ENCODE measurements at places on chromosomes 5 and 9.

DNA sequence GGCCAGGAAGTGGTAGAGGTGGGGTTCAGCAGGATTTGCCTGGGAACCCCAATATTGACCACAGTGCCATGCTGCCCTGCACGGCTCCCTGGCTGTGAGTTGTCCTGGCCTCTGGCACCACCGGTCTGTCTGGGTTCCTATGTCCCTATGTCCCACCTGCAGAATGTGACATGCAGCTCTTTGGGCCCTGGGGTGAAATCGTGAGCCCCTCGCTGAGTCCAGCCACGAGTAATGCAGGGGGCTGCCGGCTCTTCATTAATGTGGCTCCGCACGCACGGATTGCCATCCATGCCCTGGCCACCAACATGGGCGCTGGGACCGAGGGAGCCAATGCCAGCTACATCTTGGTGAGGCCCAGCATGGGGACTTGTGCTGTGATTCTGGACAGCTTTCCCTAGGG is 2.0 kb upstream of the CACFD1 start:
- DNase-seq, result no peak

GRCh38 chr5:72194846-72195245 is 87.6 kb downstream of the MAP1B start:
- DNase-seq, result no peak

DNA sequence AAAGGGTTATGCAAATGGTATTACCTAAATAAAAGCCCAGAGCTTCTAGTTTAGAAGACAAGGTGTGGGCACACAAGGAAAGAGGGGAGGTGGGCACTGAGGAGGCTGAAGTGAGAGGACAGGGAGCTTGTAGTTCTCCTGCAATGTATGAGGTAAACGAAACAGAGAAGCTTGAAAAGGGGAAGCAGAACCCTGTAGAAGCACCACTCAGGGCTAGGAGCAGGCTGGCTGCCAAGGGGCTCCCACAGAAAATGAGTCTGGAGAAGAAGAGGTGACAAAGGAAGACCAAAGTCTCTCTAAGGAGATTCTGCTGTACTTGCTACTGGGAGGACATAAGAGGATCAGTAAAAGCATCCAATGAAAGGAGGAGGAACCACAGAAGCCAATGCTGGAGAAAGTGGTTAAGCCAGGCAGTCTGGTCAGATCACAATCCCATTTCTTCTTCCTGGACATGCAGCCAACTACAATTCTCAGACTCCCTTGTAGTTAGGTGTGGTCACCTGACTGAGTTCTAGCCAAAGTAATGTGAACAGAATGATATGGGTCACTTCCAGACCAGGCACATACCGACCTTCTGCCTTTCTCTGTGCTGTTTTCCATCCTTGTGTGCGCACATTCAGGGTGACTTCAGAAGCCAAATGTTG is 174.5 kb upstream of the MAP3K1 start:
- DNase-seq, result no peak

DNA sequence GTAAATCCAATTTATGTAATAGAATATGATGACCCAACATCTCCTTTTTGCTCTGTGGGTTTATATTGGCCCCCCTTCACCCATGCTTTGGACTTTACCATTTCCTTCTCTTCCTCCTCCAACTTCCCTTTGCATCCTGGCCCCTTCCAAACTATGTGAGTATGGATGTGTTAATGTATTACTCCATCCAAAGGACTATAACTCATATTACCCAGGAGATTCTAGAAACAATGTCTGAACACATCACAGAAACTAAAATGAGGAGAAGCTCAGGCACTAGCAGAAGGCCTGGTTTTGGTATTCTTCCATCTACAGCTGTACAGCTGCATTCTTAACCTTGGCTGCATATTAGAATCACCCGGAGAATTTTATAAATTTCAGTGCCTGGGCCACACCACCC is 110.7 kb downstream of the PDE4D start:
- DNase-seq, result no peak

GRCh38 chr9:31542384-31543055 is 841.9 kb upstream of the ACO1 start:
- peak; percentile 26 for DNase-seq

DNA sequence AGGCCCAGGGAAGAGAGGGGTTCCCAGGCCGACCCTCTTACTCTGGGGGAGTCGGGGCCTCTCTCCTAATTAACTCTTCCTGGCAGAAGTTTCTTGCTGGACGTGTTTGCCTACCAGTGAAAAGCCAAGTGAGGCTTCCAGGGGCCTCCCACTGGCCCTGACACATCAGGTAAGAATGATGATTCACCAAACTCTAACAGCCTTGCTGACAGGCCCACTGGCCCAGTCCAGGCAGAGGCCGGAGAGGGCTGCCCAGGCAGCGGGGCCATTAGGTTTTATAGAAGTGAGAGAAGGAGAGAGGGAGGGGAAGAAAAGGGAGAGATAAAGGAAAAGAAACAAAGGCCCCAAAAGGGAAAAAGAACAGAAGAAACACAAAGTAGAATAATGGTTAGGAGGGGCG is 50.8 kb upstream of the FOXE1 start:
- no peak for DNase-seq

DNA sequence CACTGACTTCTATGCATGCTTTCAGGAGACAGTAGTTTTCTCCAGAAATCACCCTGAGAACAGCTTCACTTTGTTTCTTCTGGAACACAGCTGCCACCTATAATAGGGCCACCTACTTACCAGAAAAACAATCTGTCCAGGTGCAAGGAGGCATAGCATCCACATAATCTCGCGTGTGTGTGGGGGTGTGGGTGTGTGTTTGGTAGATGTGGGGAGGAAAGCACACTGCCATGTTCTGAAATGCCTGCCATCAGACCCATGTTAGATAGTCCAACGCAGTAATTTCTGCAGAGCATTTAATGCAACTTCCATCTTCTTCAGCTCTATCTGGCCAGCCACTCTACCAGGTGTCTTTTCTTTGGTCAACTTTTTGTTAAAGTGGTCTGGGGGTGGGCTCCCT is 102.9 kb downstream of the ACER2 start:
- no peak for DNase-seq

DNA sequence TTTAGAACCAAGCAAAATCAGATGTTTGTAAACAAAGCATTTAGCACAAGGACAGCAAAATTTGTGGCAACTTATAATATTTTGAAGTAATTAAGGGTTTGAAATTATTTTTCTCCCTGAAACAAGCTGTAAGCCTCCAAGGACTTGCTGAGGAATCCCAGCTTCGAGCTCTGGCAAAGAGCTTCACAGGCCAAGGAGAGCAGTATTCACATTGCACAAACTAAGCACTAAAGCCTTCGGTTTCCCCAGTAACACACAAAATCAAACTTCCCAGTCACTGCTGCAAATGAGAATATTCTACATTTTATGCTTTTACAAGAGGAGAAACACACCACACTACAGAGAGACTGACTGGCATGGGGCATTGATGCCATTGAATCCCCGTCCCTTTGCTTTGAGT is 101.9 kb downstream of the WDR41 start:
- no peak for DNase-seq

GRCh38 chr5:151048526-151048925 is 28.1 kb downstream of the GPX3 start:
- no peak for DNase-seq

GRCh38 chr9:79912318-79913070 is 340.7 kb downstream of the TLE4 start:
- DNase-seq, result peak; percentile 39

GRCh38 chr5:36491856-36492255 is 114.5 kb upstream of the SLC1A3 start:
- DNase-seq, result no peak

GRCh38 chr9:19424176-19424779 is 15.5 kb downstream of the ACER2 start:
- no peak for DNase-seq

DNA sequence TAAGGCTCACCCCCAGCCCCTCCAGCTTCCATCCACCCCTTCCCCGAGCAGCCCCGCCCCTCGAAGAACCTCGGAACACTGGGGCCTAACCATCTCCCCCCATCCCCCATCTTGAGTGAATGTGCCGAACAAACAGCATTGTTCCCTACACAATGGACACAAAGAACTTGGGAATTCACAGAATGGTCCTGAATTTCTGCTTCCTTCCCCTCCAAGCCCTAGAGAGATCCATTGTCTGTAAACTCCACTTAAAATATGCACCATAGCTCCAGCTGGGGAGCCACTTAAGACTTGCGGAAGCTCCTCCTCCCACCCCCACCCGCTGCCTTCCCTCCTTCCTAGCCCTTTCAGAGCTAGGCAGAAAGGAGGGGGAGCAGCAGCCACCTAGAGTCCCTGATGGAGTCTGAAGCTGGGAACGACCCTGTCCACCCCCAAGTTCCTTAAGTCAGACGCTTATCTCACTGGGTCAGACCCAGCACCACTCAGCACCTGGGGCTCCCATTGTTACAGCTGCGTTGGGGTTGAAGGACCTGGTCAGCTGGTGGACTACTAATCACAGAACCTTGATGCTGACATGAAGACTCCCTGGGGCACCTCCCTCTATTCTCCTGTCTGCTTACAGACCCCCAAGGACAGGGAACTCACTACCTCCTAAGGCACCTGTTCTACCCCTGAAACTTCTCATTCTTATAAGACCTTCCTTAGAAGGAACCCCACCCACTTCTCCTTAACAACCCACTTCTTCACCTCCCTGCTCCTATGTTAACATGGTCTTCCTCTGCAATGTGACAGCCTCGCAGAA is 61.4 kb downstream of the PCDH1 start:
- DNase-seq, result no peak

- DNase-seq, result no peak
These were observed 250.7 kb upstream of the PTPRD start for GRCh38 chr9:10863476-10863875.

DNA sequence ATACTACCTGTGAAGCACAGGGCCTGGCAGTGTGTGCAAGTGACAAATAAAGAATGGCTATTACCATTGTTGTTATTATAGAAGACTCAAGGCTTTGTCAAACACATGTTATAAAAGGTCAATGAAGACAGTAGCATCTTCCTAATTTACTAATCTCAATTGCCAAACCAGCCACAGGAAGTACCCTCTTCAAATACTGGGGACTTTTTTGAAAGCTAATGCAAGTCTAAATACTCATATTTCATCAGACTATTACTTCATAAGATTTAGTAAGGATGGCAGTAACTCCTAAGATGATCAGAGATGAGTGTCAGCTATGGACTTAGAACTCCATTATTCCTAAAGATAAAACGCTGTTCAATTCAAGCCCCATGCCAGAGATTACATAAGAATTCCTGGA is 43.0 kb downstream of the GNAQ start:
- DNase-seq, result no peak

GRCh38 chr5:152593388-152593787 is 188.3 kb upstream of the NMUR2 start:
- DNase-seq, result no peak

DNA sequence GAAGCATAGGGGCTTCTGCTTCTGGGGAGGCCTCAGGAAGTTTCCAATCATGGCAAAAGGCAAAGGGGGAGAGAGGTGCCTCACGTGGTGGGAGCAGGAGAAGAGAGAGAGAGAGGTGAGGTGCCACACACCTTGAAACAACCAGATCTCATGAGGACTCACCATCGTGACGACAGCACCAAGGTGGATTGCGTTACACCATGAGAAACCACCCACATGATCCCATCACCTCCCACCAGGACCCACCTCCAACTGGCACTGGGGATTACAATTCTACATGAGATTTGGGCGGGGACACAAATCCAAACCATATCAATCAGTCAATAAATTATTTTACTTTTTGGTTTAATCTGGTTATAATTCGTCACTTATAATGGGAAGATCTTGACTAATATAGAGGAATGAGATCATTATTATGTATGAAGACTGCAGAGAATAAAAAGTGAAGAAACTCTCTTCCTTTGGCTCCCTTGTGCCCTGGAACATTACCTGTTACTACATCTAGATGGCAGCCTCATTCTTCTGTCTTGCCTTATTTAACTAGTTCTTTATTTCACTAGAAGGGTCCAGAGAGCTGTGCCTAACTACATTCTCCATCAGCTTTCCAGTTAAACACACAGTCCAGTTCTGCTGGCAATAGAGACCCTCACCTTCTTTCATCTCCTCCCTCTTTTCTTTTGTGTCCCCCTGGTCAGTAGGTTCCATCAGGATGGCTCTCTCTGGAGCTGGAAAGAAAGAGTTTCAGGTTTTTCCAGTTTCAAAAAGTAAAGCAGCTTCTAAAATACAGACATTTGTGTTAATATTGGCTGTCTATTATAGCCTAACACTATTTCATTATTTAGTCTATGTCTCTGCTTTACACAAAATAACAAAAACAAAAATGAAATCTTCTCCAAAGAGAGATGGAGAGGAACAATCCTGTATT is 21.7 kb upstream of the SPINK7 start:
- no peak for DNase-seq

DNA sequence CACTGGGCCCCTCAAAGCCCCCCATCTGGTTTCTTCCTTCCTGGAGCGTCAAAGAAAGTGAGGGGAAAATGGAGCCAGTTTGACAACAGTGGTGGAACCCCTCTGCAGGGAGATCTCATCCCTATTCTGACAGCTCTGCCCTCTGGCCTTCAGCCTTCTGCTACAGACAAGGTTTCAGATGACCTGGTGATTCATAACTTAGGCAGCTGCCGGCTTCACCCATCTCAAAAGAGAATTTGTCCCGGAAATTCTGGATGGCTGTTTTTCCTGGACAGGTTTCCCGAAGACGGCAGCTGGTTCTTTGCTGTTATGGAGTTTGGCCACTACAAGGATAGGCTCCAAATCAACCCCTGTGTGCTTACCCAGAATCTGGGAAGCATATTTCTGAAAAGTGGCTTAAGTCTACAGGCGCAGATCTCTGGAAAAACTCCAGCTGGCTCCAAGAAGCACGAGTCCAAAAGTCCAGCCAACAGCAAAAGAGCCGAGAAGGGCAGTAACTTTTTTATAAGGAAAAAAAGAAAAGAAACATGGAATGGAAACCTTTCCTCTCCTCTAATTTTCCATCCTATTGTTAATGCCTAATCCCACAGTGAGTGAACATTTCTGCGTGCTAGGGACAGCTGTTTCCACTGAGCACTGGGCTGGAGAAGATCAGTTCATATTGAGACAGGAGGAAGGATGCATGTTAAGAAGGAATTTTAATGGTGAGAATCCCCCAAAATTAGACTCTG is 54.5 kb downstream of the ZNF366 start:
- peak; percentile 93 for DNase-seq

DNA sequence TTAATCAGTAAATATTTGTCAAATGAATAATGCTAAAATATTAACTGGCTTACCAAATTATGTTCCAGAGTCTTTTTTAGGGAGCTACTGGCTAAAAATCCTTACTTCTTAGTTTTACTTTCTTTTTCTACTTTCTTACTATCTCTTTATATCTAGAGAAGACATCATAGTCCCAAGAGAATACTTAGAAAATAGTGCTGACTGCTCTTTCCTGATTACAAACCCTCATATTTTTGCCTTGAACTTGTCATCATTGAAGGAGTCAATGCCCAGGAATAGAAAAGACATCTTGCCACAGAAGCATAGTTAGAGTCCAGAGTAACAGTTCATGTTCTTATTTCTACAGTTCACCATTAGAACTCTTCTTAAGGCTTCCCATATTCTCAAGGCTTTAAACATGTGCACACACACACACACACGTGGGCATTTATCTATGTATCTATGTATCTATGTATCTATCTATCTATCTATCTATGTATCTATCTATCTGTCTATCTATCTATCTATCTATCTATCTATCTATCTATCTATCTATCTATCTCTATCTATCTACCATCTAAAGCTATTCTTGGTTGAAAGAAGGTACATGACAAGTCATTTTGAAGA is 654.3 kb downstream of the ANXA1 start:
- no peak for DNase-seq
